Right ventricle myocardium inferior (tissue), 1 donor: ENCODE measurements at places on chromosomes 1 and 21. TPM values are rescaled to one million over a fixed set of nuclear protein-coding genes. Genes with fewer than 3 reads are reported as not detected.

DNA sequence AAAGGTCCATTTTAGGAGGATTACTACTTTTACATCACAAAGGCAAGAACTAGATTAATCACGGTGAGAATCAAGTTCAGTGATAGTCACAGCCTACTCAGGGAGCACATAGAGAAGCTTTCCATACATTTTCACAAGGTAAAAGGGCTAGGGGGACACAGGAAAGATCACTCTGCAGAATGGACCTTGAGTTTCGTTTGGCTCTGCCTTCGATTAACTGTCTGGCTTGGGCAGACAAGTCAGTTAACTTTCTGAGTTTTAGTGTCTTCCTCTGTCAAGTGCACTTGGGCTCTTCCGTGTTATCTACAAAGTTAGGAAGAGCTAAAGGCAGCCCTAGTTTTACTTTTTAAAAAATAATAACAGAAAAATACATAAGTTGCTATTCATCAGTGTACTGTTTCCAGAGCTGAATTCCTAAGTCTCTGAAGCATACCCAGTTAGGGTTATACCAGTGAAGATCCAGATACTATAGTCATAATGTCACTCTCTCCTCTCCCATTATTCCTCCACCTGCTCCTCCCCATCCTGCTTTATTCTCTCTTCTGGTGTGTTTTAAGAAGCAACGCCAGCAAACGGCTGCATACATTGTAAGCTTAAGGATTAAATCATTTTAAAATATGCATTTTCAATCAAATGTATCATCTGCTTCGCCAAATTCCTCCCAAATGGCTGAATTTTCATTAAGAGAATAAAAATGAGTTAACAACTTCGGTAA is 1.7 kb downstream of the CEP170 start:
- no peak for DNase-seq

DNA sequence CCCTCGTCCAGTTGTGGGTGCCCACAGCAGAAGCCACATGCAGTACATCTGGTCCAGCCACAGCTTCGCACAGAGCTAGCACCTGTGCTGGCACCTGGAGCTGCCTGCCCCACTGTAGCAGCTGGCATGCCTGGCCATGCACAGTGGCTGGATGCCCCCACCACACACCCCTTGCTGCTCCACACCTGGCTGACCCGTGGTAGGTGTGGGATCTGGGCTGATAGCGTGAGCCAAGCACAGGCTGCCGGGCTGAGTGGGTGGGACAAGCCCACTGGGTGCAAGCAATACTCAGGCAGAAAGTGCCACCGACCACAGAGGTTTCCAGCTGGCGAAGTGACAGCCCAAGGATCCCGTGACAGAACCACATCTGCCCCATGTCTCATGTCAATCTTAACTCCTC is 30.6 kb upstream of the BACE2 start:
- DNase-seq, result no peak

DNA sequence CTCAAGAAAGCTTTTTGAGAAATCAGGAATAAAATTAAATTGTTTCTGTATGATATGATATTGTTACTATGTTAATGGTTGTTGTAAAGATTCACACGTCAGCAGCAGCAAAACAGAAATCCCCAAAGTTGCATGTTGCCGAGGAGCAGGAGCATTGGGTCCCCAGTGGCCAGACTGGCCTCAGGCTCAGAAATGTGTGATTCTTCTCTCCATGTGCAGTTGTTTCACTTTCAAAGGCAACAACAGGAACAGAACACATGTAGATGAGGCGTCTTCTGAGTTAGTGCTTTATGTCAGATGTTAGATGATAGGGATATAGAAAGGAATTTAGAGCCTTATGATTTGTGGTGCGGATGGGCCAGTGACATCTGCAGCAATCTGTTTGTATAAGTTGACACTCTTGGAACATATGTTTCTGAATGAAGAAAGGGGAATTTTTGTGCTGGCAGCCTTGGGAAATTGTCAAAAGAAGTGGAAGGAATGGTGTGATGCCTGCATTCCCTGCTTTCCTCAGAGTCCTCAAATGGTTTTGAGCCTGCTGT is 2.1 kb upstream of the TTLL7 start:
- DNase-seq, result no peak

The KLHDC8A gene
- total RNA-seq, result not detected

- peak; percentile 46 for DNase-seq
Measured at GRCh38 chr1:1182491-1183220, 9.0 kb downstream of the TTLL10 start.

- no peak for DNase-seq
Measured at GRCh38 chr1:58809325-58810010, 25.6 kb upstream of the JUN start.

The CD84 gene
- total RNA-seq, result 3.4 TPM

The MYBPH gene
- not detected for total RNA-seq

The FCGR3A gene
- total RNA-seq, result 31.4 TPM

The NECTIN4 gene
- total RNA-seq, result not detected

DNA sequence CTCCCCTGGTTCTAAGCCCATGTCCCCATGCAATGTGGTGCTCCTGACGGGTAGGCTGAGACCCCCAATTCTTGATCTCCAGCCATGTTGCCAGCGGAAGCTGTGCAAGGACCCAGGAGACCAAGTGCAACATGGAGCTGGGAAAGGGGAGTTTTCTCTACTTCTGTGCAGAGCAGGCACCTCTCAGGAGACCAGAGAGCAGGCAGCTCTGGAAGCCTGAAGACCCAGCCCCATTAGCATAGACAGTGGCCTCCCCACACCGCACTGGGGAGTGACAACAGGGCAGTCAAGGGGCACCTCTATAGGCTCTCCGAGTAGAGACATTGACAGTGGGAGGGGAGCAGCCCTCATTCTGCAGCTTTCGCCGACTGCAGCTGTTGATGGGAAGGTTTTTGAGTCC is 410.2 kb downstream of the MATN1 start:
- no peak for DNase-seq

The NKAIN1 gene
- total RNA-seq, result 0.14 TPM

DNA sequence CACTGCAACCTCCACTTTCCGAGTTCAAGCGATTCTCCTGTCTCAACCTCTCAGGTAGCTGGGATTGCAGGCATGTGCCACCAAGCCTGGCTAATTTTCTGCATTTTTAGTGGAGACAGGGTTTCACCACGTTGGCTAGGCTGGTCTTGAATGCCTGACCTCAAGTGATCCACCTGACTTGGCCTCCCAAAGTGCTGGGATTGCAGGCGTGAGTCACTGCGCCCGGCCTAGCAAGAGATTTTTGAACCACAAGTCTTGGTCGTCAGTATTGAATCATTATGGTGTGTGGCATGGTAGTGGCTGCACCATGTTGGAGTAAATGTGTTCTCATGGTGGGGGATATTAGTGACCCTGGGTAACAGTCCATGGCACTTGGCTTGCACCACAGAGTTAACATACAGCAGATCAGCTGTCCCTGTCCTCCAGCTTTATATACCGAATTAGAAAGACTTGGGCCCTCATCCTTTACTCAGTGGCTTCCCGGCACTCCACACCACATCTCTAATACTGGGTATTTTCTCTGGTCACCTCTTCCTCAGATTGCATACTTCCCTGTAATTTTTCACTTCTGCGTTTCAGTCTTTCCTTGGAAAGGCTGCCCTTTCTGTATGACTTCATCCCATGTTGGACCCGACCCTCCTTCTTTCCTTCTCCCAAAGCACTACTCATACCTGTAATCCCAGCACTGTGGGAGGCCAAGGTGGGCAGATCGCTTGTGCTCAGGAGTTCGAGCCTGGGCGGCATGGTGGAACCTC is 25.1 kb downstream of the AK4 start:
- DNase-seq, result no peak

DNA sequence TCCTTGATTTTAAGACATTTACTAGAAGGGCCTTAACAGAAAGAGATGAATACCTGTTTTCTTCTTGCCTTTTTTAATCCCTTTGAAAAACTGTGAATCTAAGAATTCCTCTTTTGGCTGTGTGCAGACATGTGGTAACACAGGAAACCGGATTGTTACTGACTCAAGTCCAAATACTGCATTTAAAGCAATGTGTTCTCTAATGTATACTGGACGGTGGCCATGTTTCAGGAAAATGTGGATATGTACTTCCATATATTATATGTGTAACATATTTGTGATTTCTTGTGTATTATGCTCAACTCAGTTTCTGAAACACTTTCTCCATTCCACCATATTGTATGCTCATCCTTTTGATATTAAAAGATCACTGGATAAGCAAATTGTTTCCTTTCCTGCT is 185.1 kb downstream of the LRRC7 start:
- no peak for DNase-seq

DNA sequence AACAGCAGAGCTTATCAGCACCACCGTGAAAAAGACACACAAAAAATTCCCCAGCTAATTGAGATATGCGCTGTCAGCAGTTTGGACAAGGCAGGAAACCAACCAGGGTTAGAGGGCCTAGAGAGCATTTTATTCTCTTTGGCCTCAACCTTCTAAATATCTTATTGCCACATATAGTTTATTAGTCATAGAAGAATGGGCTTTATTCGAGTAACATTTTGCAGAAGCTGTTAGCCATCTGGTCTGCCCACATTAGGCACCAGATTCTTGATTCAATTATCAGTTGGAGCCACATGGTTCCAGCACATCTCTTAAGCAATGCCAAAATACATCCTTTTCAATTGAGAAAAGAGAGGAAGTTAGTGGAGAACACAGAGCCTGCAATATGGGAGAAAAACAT is 109.9 kb upstream of the CXADR start:
- no peak for DNase-seq

DNA sequence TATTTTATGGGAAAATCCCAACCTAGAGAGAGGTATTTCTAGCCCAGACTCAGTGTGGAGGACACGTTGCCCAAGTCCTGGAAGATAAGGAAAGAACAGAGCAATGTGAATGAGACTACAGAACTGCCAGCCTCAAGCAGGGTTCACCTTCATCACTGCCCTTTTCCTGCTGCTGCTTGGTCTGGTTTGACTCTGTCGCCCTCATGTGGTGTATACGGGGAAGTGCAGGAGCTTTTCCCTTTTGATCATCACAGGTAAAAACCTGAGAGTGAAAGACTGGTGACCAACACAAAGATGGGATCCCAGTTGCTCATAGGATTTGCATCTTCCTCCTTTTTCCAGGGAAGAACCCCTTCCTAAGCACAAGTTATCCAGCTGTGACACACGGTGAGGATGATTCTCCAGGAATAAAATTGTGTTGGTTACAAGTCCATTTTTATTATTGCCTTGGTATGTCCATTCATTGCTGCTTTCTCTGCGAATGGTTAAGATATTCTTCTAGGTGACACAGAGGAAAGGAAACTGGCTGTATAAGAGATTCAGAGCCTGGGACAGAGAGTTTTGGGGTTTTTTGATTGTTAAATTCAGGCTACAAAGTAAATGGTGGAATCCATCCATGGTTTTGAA is 89.5 kb upstream of the CD53 start:
- DNase-seq, result no peak

DNA sequence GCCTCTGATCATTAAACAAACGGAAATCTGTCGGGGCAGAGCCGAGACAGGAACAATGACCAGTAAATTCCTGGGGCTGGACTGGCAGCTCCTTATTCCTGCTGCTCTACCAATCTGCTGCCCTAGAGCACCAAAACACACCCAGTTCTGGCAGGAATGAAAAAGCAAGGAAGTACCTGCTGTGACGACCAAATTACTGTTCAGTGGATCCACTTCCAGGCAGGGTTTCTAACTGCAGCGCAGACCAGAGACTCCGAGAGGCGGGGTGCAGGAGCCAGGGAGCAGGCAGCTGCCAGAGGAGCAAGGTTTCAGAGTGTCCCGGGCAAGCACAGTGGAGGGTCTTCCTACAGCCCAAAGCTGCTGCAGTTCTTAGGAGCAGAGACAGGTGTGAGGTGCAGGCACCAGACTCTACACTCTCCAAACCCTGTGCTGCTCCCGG is 32.4 kb downstream of the KANK4 start:
- no peak for DNase-seq

DNA sequence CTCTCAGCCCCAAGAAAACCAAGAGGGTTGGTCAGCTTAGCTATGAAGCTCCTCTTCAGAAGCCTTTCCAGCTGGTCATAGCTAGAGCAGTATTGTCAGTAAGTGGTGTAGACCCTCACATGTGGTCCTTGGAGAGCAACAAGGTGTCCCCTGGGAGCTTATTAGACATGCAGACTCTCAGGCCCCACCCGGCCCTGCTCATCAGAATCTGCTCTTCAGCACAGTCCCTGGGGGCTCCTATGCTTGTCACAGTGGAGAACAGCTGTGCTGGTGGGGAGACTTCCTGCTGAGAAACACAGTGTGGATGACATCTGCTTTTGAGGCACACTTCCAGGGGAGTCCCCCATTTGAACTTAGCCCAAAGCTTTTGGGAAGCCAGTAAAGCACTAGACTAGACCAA is 21.9 kb upstream of the NEK2 start:
- DNase-seq, result no peak

- no peak for DNase-seq
Measured at GRCh38 chr1:90394247-90394646, 322.9 kb downstream of the BARHL2 start.

GRCh38 chr1:91804546-91805023 is 81.4 kb downstream of the TGFBR3 start:
- no peak for DNase-seq

DNA sequence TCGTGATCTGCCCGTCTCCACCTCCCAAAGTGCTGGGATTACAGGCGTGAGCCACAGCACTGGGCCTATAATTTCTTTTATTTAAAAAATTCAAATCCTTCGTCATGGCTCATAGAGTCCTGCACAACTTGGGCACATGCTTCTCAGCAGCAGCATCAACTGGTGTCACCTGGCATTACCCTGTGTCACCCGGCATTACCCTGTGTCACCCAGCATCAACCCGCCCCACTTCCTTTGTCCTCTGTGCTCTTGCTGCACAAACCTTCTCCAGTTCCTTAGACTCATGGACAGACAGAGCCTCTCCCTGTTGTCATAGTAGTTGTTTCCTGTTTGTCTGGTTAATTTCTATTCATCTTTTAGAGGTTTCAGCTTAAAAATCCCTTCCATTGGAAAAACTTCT is 121.2 kb upstream of the SERBP1 start:
- DNase-seq, result no peak

DNA sequence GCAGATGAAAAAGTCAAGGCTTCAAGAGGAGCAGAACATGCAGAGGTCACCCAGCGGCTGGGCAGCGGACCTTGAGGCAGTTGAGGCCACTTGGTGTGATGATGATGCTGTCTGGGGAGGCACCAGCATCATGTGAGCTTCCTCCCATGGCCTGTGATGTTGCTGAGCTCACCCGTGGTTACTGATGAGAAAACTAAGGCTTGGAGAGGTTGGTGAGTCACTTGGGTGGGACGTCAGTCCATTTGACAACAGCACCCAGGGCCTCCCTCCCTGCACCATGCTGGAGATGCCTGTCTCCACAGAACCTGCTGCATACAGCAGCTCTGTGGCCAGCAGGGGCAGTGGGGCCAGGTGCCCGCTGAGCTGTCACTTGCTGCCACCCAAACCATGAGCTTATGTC is 146.8 kb downstream of the NPHP4 start:
- DNase-seq, result no peak

GRCh38 chr21:44737706-44738354 is 26.5 kb upstream of the TSPEAR start:
- DNase-seq, result no peak

The ALX3 gene
- not detected for total RNA-seq
